ENCODE measurements at places on chromosomes 7 and 10. TPM values are rescaled to one million over a fixed set of nuclear protein-coding genes. Genes with fewer than 3 reads are reported as not detected.

FAM25G gene
- total RNA-seq, result not detected

AKR1C3 gene
- 95.6 TPM for total RNA-seq

OPALIN gene
- total RNA-seq, result not detected

TSPAN13 gene
- total RNA-seq, result 25.9 TPM

NOS3 gene
- 13.0 TPM for total RNA-seq
